Suppressor macrophage treated with lipopolysaccharide for 1 hour (primary cell): ENCODE measurements at places on chromosomes 13 and 19.

DNA sequence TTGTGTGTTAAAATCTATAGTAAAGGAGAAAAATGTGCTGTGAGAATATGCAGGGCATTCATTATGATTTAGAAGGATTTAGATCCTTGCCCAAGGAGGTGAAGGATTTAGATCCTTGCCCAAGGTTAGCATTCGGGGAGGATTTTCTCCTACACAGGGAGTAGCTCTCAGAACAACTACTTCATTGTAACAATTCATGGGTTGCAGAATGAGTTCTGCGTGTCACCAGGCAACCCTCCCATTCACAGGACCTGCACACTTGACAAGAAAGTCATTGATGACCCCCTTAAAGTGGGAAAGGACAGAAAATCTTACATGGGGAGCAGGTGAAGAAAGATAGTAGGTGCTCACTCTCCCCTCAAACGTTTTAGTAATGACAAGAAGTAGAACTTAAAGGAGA lies 167.1 kb upstream of the MAB21L1 start:
- no peak for DNase-seq

- no peak for DNase-seq
These were observed 311.3 kb downstream of the ATP8A2 start for GRCh38 chr13:25683056-25683455.

DNA sequence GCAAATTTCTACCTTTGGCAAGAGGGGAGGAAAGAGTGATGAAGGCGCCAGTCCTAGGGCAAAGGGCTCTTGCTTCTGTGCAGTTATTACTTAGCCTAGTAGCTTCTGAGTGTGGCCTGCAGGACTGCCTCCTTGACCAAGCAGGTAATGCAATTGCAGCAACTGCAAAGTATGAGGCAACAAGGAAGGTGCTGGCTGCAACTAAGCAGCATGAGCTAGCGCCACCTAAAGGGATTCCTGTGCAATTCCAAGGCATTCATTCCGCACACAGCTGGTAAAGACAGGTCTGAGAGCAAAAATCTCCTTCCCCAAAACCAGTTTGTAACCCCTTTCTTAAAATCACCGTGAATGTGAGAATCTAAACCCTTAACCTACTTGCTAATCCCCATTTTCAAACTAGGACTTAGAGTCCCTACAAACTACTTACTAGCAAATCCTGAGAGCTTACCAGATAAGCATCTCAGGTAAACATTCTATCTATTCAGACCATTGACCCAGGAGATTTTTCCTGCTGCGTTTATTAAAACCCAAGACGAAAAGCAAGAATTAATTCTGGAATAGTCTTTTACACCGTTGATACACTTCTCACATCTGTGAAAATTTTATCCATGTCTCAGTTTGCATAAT lies 62.9 kb downstream of the DCT start:
- no peak for DNase-seq

- DNase-seq, result peak; percentile 83
These were observed 930 bp downstream of the ZNF136 start for GRCh38 chr19:12163826-12164225.

- DNase-seq, result no peak
These were observed 87.9 kb downstream of the LIG4 start for GRCh38 chr13:108127406-108127805.

GRCh38 chr13:51919531-51919930 lies 57.8 kb downstream of the CCDC70 start:
- no peak for DNase-seq

DNA sequence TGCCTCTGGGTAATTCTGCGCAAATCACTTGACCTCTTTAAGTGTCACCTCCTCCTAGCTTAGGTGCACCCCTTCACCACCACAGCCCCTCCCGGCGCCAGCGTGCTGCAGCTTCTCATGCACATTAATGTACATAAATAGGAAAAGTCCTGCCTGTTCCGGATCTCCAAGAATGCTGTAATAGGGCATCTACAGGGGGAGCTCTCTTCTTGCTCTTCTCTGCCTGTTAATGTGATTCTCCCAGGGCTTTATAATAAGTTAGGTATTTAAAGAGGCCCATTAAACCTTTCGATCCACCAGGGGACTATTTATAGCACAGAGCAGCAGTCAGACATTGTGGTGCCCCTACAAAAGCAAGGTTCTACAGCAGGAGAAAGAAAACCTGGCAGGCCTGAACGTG lies 35.3 kb downstream of the SOX1 start:
- DNase-seq, result no peak

GRCh38 chr13:94708031-94708859 lies 4.1 kb downstream of the SOX21 start:
- no peak for DNase-seq

GRCh38 chr13:27765650-27766049 lies 26.6 kb upstream of the GSX1 start:
- DNase-seq, result no peak

GRCh38 chr13:99624936-99625540 lies 123.8 kb downstream of the TM9SF2 start:
- no peak for DNase-seq

DNA sequence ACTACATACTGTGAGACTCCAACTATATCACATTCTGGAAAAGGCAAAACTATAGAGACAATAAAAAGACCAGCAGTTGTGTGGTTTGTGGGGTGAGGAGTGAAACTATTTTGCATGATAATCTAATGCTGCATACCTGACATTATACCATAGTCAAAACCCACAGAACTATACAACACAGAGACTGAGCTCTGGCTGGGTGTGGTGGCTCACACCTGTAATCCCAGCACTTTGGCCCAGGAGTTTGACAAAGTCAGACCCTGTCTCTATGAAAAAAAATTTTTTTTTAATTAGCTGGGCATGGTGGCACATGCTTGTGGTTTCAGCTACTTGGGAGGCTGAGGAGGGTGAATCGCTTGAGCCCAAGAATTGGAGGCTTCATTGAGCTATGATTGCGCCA lies 11.9 kb downstream of the ZNF541 start:
- no peak for DNase-seq

DNA sequence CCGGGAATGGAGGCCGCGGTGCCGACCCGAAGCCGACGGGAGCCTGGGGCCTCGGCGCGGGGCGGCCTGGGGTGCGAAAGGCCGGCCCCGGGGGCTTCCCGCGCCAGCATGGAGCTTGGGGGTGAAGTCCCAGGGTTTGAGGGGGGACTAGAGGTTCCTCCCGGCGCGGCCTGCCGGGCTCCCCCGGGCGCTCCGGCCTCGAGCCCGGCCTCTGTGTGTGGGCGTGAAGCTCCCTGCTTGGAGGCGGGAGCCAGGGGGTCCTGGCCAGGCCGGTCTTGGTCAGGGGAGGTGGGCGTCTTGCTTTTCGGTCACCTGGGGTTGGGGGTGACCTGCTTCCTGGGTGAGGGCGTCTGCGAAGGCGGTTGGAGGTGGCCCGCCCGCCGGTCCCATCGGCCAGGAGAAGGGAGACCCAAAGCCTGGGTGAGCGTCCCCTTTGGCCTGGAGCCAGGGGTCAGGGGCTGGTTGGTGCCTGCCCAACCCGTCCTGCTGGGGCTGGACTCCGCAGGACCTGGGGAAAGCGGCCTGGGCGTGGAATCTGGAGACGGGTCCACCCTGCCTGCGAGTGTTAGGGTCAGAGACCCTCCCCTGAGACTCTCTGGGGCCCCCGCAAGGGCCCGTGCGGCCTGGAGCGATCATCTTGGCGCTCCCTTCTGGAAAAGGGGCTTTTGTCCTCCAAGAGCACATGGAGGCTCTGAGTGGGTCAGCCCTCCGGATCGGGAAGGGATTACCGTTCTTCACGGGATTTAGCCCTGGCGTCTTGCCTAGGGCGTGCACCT lies 535 bp downstream of the BSG start:
- peak; percentile 63 for DNase-seq

- DNase-seq, result no peak
These were observed 330.8 kb downstream of the TBC1D4 start for GRCh38 chr13:75151081-75151643.

GRCh38 chr13:43848001-43848649 lies 31.4 kb downstream of the CCDC122 start:
- peak; percentile 73 for DNase-seq

- DNase-seq, result no peak
These were observed 90.6 kb downstream of the PCDH9 start for GRCh38 chr13:67139551-67139950.

- no peak for DNase-seq
These were observed 5.5 kb downstream of the PDE4C start for GRCh38 chr19:18220632-18221275.

GRCh38 chr13:99028890-99029289 lies 51.0 kb upstream of the DOCK9 start:
- DNase-seq, result peak; percentile 18
